ENCODE measurements at places on chromosomes 12 and 14.

DNA sequence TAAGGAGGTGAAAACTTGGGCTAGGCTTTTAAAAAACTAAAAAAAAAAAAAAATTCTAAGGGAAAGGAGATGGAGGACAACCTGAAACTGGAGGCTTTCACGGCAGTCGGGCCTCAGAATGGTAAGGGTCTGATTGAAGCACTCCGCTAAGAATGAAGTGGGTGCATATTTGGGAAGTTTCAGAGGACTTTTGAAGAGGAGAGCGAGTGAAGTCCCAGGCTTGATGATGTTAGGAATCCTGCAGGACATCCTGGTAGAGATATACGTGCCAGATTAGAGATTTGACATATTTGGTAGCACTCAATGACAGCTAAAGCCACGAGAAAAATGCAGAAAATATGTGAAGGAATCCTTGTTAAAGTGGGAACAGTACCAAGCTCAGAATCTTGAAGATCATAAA lies 186.2 kb downstream of the SNAPC1 start:
- no peak for DNase-seq

DNA sequence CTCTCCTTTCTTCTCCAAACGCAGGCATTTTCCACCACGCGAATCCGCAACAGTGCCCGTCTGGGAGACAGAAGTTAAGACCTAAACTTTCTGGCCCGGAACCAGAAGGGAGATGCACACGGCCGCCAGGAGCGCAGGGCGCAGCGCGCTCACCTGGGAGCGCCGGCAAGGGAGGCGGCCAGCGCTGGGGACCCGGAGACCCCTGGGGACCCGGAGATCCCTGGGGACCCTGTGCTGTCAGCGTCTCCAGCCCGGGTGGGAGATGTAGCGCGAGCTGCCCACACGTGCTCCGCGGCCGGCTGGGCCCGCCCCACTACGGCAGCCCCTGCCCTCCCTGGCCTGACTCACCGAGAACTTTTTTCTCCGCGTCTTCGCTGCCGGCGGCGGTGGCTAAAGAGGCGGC lies 620 bp downstream of the YBX3 start:
- DNase-seq: no peak

GRCh38 chr14:81453166-81453766 lies 53.1 kb upstream of the STON2 start:
- DNase-seq: peak; percentile 38

DNA sequence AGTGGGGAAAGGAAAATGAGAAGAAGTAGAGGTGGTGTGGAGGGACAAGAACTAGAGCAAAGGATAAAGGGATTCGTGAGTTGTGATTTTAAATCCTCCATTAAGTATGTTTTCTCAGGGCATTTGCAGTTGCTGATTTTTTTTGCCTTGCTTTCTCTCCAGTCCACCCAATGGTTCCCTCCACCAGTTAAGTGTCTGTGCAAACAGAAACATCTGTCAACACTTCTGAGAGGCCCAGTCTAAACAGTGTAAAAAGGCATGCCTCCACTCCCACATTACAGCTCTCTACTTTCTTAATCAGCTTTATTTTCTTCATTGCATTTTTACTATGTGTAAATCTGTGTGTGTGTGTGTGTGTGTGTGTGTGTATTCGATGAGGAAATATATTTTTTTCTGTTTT lies 141.2 kb downstream of the PPFIA2 start:
- no peak for DNase-seq

GRCh38 chr14:37594238-37594970 lies 645 bp downstream of the FOXA1 start:
- peak; percentile 32 for DNase-seq

DNA sequence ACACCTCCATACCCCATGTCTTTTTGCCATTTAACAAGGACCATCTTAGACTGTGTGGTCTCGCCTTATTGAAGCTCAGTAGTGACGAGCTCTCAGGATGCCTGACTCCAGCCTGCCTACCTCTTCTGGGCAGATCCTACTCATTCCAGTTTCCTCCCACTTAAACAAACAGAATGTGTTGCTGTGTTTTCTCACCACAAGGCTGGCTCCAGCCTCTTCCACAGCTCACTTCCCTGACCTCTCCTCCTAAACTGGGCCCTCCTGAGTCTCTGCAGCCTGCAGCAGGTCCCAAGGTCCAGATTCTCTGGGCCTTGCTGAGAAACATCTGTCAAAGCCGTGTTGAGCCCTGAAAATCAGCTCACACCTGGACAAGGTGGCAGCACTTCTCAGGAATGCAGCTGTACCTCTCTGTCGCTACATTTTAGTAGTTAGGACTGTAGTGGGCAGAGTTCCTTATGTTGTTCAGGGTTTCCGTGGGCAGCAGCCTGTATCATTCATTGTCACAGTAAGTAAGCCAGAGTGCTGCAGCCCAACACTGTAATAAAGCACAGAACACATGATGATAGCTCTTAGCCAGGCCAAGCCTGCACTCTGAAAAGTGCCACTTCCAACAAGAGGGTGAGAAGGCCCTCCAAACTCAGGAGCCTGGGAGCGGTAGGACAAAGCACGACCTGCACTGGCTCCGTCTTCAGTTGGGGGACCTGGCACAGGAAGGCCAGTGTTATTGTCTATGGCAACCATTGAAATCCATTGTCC lies 68.5 kb downstream of the NKX2-1 start:
- no peak for DNase-seq

DNA sequence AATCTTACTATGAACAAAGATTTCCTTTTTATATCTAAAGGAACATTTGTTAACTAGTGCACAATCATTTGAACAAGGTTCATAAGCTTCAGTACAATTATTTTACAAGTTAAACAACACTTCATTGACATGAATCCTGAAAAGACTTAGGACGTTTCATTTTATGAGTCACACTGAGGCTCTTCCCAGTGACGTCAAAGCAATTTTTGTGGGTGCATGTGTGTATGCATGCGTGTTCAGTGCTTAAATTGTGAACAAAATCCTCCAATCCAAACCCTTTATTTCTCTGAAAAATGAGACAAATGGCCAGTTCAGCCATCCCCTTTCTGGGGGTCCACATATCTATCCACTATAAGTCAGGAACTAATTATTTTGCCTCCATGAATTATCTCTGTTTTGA lies 2.9 kb downstream of the LMNTD1 start:
- no peak for DNase-seq

DNA sequence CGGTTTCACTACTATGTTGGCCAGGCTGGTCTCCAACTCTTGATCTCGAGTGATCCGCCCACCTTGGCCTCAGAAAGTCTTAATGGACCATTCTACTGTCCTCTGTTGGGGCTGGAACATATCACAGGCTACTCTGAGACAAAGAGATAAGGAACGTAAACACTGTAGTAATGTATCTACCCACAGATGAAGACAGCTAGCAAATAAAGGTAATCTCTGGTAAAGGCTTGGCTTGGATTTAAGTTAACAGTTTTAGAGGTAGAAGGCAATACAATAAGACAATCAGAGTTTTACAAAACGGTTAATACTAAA lies 44.6 kb upstream of the ISM2 start:
- no peak for DNase-seq

DNA sequence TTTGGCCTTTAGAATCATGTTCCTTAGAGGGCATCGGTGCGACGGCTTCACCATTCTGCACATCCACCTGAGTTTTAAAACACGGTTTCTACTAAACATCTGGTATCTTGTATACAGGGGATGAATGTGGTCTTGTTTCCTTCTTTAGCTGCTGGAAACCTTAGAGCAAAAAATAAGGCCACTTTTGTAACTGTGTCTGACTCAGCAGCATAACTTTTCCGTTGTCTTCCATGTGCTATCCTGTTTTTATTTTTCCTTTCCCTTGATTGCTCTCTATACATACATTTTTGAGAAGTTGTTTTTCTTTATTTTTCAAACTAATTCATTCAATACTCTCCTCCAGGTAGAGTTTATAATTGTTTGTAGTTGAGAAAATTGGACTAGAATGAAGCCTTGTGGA lies 108.8 kb upstream of the PCED1B start:
- no peak for DNase-seq

DNA sequence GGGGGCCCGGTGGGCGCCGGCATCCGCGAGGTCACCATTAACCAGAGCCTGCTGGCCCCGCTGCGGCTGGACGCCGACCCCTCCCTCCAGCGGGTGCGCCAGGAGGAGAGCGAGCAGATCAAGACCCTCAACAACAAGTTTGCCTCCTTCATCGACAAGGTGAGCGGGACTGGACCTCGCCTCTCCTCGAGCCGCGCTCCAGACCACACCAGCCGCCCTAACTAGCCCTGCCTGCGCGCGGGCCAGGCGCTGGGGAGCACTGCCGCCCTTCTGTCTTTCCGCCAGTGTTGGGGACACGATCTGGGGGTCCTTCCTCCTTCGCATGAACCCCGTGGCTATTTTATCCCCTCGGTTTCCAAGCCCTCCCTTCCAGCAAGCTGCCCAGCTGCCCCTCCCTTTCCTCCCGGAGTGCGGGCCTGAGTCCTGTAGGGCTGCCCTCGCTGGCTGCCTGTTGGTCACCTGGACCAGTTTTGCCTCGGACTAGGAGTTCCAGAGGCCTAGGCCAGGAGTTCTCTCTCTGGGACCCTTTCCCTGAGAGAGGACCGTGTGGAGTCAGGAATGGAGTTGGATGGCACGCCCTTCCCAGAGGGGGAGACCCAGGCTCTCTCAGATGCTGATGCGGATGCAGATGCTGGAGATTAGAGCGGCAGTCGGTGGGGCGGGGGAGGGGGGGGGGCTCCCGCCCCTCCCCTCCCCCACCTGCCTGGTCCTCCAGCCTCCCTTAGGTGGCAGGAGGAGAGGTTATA lies 592 bp downstream of the KRT7 start:
- no peak for DNase-seq

GRCh38 chr14:57009585-57010515 lies 199.6 kb upstream of the OTX2 start:
- DNase-seq: no peak

DNA sequence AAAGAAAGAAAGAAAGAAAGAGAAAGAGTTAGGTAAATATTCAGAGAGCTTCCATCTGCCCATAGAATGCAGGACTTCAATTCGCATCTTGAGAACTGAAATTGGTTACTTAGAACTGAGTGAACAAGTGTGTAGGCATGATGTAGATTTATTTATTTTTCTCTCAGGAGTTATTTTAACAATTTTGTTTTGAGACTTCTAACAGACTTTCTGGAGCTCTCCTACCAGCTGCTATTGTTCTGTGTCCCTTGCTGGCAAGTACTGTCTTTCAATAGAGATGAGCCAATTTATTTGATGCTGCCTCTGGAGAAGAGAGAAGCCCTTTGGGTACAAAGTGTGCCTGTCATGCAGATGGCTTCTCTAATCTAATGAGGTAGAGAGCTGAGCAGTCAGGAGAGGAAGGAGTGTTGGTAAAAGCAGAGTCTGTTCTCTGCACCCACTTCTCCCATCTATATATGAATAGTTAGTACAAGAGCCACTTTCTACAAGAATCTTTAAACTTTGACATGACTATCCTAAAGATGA lies 67.0 kb downstream of the SYT1 start:
- no peak for DNase-seq

DNA sequence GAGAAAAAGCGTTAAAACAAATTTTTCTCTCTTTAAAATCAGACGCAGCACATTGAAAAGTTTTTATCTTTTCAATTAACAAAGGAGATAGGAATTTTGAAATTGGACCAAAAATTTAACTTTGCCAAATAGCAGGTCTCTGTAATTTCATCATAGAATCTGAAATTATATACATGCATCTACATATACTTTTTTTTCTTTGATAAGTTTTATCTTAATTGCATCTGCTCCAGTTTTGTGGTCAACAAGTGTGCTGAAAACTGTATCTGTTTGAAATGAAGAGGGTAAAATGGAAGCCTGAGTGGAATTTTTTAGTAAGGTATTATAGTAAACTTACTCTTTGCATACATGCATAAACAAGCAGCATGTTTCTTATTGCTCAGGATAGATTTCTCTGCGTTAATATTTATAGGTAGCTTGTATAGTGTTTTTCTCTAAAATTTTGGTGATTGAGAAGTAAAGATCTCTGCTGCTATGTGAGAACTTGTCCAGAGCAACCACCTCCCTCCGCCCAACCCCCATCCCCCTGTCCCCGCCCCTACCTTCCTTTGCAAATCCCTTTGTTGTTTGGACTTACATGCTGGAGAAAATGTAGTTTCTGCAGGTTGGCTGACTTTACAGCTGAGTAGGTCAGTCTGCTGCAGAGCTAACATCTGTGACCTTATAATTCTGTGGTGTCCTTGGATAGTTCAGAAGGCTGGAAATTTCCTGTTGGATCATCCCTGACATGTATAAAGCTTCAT lies 64.6 kb downstream of the VRK1 start:
- DNase-seq: no peak

GRCh38 chr12:106780010-106780631 lies 5.6 kb downstream of the RIC8B start:
- no peak for DNase-seq

GRCh38 chr14:53539489-53540126 lies 386.5 kb upstream of the DDHD1 start:
- peak; percentile 53 for DNase-seq

GRCh38 chr12:98870504-98870903 lies 225.4 kb downstream of the APAF1 start:
- DNase-seq: no peak

DNA sequence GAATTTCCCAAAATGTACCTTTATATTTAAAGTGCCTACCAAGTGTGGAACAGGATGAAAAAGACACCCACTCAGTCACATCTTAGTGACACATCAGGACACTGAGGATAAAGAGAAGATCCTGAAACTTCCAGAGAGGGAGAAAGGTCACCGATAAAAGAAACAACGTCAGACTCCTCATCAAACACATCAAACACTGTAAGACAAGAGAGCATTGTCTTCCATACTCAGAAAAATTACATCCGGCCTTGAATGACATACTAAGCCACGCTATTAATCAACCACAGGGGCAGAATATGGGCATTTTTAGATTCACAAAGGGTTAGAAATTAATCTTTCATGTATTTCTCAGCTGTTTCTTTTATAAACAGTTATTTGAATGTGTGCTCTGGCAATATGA lies 490.3 kb downstream of the APAF1 start:
- DNase-seq: no peak

- no peak for DNase-seq
Measured at GRCh38 chr12:123269395-123269892, 2.2 kb downstream of the CDK2AP1 start.

DNA sequence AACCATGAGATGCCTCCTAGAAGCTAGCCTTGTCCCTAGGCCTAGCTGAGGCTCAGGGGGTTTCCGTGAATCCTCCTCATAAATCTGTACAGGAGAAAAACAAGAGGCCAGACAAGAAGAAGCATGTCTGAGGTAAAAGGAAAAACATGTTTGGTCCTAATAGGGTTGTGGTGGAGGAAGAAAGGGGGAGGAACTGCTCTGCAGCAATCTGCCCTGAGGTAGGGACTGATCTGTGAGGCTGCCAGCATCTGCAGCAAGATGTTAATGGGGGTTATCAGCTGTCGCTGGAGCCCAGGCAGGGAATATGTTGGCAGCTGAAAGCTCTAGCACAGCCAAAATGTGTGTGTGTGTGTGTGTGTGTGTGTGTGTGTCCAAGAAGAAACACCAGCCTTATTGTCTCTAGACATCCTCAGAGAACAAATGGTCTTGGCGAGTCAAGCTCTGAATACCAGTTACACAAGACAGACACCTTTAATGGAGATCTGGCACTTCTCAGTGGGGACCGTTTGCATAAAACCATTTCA lies 218.5 kb downstream of the NUAK1 start:
- no peak for DNase-seq

- no peak for DNase-seq
Measured at GRCh38 chr14:75011356-75011994, 8.8 kb downstream of the EIF2B2 start.

- DNase-seq: no peak
Measured at GRCh38 chr14:64213086-64213485, 81.1 kb downstream of the ESR2 start.

- no peak for DNase-seq
Measured at GRCh38 chr12:116122628-116123027, 154.9 kb downstream of the MED13L start.

Measured in Panc1 (cell line).